ENCODE measurements at places on chromosomes 2 and 18. TPM values are rescaled to one million over a fixed set of nuclear protein-coding genes. Genes with fewer than 3 reads are reported as not detected.

The C1GALT1C1L gene
- total RNA-seq: 0.84 TPM

The RAMP1 gene
- 63.5 TPM for total RNA-seq

The DAW1 gene
- total RNA-seq: 2.1 TPM

The RAB27B gene
- 6.9 TPM for total RNA-seq

The MYL1 gene
- not detected for total RNA-seq

The CXCR4 gene
- 5.4 TPM for total RNA-seq

The COLEC12 gene
- 15.4 TPM for total RNA-seq

Measured in dorsolateral prefrontal cortex (tissue), 122 donors.